Stimulated activated CD8-positive, alpha-beta memory T cell treated with anti-CD3 and anti-CD28 coated beads, Interleukin-7, amount 100 ng/mL, for 48 hours (primary cell): ENCODE measurements at places on chromosomes 13 and 19.

- DNase-seq, result no peak
These were observed 283.4 kb upstream of the KLHL1 start for GRCh38 chr13:70391678-70392077.

DNA sequence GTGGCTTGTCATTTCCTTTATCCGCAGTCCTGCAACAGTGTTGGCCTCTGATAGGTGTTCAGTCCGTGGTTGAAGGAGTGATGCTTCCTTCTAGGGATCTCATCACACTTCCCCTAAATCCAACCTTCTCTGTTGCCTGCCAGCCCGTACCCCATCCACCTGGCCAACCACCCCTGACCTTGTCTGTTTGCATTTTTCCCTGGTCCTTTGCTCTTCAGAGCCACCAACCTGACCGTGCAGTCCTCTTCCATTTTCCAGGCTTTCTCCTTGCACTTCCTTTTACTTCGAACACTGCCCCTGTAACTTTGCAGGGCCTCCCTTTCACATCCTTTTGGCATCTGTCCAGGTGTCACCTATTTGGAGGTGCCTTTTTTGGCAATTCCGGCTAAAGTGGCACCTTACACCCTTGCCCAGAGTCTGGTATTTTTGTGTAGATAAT, 696 bp downstream of the ZNF460 start:
- no peak for DNase-seq

- no peak for DNase-seq
These were observed 128.8 kb downstream of the ZDHHC20 start for GRCh38 chr13:21330126-21330861.

DNA sequence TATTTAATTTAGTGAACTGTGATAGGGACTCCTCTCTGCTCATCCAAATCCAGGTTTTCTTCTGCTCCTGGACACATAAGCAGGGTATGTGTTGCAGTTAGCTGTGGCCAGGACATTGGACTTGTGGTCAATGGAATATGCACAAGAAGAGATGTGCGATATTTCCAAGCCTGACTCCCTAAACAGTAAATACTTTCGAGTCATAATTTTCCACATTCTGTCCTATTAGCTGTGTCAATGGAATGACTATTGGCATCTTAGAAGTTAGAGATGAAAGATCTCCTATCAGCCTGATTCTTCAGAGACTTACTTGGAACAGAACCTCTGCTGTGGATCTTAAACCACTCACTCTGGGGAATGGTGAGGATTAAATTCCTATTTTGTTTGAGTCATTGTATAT, 771.0 kb downstream of the EFNB2 start:
- DNase-seq, result no peak

DNA sequence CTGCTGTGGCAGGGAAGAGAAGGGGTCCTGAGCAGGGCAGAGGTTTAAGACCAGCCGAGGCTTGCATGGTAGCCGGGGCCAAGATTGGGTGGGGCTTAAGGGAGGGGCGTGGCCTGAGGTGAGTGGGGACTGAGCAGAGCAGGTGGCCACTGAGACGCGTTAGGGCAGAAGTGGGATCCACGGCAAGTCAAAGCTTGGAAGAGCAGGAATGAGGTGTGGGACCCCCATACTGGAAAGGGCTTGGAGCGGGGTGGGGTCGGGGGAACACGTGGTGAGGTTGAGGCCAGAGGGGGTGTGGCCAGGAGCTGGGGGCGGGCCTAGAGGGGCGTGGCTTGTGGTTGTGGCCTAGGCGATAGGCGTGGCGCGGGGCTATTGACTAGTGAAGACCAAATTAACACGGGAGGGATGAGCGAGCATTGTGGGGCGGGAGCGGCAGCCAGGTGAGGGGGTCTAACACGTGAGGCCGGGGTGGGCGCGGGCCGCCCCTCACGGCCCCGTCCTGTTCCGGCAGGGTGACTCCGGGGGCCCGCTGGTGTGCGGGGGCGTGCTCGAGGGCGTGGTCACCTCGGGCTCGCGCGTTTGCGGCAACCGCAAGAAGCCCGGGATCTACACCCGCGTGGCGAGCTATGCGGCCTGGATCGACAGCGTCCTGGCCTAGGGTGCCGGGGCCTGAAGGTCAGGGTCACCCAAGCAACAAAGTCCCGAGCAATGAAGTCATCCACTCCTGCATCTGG, 3.3 kb downstream of the CFD start:
- DNase-seq, result peak; percentile 73

- DNase-seq, result no peak
These were observed 20.5 kb downstream of the PPP5C start for GRCh38 chr19:46367426-46367825.
